Substantia nigra (tissue), 51 donors: ENCODE measurements at places on chromosomes 4 and X.

DNA sequence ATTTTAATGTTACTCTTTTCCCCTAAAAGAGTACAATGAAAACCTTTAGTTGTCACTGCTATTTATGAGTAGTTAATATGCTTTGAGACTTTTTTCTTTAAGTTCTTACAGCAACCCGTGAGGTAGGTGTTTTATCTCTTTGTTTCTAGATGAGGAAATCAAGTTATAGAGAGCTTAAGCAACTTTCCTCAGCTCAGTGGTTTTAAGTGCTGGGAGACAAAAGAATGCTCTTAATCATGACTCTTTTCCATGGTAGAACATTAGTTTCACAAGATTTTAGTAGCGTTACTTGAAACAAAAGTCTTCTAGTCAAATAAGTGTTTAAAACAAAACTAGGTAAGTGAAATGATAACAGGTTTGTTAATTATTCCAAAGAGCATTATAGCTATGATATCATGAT is 354.7 kb upstream of the PITX2 start:
- DNase-seq = no peak

DNA sequence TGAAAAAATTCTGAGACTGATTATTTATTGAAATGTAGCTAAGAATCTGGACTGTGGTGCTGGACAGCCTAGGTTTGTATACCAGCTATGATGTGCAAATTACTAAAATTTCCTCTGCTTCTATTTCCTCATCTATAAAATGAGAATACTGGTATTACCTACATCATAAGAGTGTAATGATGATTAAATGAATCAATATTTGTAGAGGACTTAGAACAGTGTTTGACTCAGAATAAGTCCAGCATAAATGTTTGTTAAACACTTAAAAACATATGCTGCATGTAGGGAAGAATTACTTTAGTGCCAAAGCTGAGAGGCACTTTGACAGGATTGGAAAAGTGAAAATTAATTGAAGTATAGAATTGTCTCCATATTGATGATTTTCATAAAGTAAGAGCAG is 55.3 kb upstream of the TMPRSS11F start:
- no peak for DNase-seq

GRCh38 chr4:95614684-95615205 is 66.0 kb upstream of the UNC5C start:
- no peak for DNase-seq

DNA sequence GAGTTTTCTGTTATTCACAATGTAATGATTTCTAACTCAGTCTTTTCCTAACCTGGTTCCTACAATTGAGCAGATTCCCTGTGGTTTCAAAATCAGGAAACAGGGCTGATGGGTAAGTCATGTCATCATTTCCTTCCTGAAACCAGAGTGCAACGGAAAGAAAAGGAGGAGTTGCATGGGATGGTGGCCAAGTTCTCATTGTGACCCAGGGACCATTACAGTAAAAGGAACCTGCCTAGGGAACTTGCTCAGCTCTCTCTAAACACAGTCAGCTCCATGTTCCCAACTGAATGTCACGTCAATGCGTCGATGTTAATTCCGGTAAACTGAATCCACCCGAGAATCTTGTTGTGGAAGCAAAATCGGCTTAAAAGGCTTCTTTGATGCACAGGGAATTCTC is 51.2 kb downstream of the LGI2 start:
- DNase-seq = no peak

GRCh38 chr4:10958226-10958856 is 273.8 kb upstream of the CLNK start:
- DNase-seq = no peak

DNA sequence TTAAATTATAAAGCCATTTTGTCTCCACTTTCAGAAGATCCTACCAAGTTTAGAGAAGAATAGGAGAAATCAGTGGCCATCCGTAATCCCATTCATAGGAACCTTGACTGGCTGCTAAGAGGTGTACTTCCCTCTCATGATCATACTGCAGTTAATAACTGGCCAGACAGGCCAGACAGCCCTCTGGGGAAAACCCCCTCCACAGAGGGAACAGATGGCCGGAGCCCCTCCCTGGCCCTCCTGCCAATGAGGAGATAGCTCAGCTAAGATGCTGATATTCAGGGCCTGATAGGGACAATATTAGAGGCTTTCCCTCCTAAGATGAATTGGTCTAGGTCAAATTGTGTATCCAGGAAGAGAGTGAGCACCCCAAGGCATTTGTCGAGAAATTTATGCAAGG is 200.0 kb upstream of the MAOA start:
- DNase-seq = no peak
